ENCODE measurements at places on chromosomes 1 and 21.

GRCh38 chr1:52552236-52552504, 722 bp downstream of the TUT4 start:
- DNase-seq: peak; percentile 6

DNA sequence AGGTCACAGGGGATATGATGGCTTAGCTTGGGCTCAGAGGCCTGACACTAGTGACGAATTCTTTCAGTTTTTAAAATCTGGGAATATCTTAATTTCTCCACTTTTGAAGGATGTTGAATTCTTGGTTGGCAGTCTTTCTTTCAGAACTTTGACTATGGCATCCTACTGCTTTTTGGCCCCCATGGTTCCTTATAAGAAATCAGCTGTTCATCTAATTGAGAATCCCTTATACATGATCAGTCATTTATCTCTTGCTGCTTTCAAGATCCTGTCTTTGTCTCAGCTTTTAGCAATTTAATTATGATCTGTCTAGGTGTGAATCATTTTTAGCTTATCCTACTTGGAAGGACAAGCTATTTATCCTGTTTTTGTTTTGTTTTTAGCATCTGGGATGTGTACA, 31.2 kb upstream of the F3 start:
- DNase-seq: no peak

DNA sequence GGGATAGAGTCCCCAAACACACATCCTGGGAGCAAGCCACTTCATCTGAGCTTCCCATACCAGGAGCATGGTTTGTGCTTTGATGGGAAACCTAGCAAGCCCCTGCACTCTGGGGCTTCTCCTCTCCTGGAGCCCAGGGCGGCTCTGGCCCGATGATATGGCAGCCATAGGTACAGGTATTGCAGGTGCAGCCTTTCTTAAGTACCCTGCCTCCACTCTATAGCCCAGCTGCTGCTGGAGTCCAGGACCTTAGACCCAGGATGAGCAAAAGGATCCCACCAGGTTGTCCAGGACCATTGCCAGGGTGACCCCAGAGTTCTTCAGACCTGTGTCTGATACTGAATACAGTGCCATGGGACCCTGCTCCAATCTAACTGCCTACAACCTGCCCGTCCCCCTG, 4.2 kb downstream of the C1orf226 start:
- DNase-seq: no peak

GRCh38 chr1:199700551-199700950, 327.0 kb upstream of the NR5A2 start:
- DNase-seq: peak; percentile 38

DNA sequence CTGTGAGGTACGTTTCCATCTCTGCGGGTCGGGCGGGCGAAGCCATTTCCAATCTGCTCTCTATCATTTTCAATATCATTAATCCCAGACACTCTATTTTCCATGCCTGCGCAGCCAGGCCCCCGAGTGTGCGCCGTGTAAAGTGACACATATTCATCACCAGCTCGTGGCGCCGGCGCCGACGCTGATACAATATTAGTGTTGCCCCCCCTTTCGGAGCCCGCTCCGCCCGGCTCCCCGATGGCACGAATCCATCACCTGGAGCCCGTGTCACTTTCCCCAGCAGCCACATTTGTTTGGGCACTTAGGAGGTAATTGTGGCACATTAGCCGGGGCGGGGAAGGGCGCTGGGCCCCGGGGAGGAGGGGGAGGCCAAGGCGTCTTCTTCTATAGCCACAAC, 33.7 kb upstream of the DMBX1 start:
- no peak for DNase-seq

- DNase-seq: peak; percentile 18
Observed at GRCh38 chr1:184649451-184649888, 105.2 kb downstream of the EDEM3 start.

- DNase-seq: peak; percentile 43
Observed at GRCh38 chr21:32359719-32360260, 33.0 kb downstream of the URB1 start.

- no peak for DNase-seq
Observed at GRCh38 chr1:35633547-35633946, 7.8 kb downstream of the PSMB2 start.

DNA sequence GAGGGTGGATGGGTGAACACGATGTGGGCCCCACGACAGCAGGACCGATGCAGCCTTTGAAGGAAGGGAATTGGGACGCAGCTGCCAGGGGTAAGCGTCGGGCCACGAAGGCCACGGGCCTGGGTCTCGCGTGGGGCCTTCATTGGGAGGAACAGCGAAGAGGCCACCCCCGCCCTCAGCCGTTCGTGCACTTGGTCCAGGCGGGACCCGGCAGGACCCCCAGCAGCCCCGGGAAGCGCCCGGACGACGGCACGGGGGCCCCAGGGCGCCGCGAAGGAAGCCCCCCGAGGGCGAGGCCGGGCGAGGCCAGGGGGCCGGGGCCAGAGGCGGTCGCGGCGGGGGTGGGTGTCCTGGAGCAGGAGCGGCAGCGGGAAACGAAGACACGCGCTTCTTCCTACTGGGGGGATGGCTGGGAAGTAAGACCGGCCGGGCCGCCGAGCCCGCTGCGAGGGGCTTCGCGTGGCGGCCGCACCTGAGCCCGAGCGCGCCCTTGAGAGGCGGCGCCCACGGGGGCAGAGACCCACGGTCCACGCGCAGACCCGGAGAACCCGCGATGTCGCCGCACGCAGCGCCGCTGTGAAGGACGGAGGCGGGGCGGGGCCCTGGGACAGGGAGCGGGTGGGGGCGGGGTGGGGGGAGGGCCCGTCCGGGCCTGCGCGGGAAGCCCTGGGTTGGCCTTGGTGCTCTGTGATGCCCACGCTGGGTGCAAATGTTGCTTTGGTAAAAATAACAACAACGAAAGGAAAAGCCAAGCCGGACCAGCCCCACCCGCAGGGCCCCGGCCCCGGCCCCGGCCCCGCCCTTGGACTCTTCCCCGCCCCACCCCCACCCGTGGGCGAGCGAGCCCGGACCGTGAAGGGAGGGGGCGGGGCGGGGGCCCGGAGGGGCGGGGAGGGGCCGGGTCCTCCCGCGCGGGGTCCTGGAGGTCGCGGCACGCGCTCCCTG, 56.0 kb upstream of the ADARB1 start:
- DNase-seq: no peak

DNA sequence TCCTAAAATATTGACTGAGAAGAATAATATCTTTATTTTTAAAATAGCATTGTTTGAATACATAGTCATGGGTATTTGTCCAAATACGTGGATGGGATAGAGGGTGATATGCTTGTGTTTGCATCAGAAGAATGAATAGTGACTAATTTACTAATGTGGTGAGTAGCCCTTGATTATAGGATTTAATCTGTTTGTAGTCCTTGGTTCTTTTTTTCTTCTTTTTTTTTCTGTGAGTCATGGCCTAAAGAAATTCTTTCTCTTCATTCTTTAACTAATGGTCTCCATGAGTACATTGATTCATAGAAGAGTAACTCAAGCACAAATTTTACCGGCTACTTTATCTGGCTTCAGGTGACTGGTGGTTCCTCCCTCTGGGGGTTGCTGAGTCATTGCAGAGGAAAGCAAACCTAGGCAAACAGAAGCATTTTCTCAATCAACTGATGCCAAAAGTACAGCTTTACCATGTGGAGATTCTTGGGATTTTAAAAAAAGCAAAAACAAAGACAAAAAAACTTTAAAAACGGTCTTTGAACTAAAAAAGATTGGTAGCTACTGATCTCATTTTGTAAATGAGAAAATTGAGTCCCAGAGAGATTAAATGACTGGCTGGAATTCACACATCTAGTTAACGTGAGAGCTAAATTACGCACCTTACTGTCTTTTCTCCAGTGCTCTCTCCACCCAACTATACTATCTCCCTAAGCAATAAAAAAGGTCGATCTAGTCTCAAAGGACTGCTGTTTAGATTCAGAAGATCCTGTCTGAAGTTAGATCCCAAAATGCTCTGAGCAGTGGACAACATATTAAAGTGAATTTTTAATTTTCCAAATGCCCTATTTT, 40.5 kb downstream of the AK5 start:
- DNase-seq: peak; percentile 77

GRCh38 chr1:18174037-18174436, 66.4 kb downstream of the IGSF21 start:
- DNase-seq: no peak

DNA sequence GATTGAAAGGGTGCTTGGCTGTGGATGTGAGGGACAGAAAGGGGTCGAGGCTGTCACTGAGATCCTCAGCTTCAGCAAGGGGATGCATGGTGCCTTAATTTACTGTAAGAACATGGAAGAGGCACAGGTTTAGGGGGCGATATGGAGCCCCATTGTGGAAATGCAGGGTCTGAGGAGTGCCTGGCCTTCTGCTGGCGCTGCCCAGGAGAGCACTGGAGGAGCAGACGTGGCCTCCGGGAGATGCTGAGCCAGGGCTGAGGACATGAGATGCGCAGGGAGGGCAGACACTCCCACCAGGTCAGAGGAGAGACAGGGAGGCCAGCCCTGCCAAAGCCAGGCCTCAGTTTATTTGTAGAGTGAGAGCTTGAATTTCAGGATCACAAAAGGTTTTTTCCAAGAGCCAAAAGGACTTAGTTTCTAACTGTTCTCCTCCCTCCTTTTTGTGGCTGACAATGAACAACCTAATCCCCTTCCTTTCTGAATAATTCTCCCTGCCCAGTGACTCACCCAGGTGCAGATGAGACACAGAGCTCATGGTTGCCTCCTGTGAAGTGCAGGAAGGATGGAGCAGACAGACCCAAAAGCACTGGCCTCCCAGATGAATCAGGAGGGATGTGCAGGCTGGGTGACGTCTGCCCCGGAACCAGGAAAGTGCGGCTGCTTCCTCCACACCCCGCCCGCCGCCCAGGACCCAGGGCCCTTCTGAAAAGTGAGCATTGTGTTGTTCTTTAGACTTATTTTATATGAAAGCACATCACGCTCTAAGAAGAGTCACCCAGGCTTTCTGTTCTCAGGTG, 73.0 kb upstream of the TMPRSS2 start:
- DNase-seq: peak; percentile 66

- DNase-seq: no peak
Observed at GRCh38 chr1:34850382-34850781, 9.2 kb downstream of the SMIM12 start.

Measured in A172 (cell line).